Globus pallidus (tissue), 1 donor: ENCODE measurements at places on chromosomes 4 and X.

GRCh38 chr4:126431049-126431448 is 1116.3 kb downstream of the FAT4 start:
- no peak for DNase-seq

DNA sequence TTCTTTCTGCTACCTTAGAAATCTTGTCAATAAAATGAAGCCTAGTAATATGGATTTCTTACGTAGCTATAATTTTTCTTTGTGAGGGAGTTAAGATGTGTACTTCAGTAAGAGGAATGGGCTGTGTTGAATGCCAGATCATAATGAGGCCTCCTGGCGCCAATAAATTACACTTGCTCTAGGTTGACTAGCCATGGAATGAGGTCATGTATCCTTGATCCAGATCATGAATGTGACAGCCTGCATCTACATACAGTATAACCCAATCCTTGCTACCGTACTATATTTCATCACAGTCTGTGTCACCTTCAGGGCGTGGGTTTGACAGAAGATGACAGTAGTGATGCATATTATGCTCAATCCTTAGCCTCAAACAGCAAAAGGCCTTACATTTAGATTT is 36.2 kb downstream of the NHS start:
- no peak for DNase-seq

GRCh38 chr4:25632135-25632534 is 23.5 kb upstream of the SLC34A2 start:
- no peak for DNase-seq

- no peak for DNase-seq
These were observed 171.6 kb upstream of the MAP3K15 start for GRCh38 chrX:19686876-19687275.

DNA sequence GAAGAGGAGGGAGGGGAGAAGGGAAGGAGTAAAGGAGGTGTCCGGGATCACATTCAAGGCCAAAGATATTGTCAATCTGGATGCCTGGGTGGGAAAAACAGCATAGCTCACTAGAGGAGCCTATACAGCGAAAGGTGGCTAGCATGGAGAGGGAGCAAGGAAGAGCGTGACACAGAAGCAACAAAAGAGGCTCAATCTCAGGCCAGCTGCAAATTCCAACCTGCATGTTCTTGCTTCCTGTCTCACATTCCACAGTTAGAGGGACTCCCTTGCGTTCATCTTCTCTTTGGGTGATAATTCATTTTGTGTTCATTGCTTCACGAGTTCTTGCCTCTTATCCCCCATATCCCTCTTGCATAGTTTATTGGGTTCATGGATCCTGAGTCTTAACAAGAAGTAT is 3.0 kb upstream of the CLNK start:
- DNase-seq = no peak

DNA sequence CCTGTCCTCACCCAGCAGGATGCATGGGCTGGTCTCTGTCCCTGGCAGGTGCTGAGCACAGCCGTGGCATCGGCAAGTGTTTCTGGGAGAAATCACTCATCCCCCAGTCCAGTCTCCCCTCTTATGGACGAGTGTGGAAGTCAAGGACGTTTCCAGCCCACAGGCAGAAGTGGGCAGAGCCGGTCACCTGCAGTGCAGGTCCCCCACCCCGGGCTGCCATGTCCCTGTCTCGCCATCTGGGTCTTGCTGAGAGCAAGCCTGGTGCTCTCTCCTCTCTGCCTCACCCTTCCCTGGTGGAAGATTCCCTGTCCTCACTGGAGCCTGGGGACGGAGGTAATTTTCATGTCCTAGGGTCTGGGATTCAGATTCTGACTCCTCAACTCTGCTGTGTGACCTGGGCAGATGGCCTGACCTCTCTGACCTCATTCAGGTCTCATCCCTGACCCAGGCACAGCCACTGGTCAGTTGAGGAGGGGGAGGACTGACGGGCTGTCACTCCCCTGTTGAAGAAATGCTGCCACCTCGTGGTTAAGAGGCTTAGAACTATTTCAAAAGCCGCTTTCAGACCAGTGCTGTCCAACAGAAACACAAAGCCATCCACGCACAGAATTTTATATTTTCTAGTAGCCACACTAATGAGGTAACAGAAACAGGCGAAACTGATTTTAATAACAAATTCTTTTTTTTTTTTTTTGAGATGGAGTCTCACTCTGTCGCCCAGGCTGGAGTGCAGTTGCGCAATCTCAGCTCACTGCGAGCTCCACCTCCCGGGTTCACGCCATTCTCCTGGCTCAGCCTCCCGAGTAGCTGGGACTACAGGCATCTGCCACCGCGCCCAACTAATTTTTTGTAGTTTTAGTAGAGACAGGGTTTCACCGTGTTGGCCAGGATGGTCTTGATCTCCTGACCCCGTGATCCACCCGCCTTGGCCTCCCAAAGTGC is 1.8 kb downstream of the CPZ start:
- DNase-seq = peak; percentile 42

GRCh38 chr4:106301393-106302061 is 14.5 kb downstream of the TBCK start:
- no peak for DNase-seq

DNA sequence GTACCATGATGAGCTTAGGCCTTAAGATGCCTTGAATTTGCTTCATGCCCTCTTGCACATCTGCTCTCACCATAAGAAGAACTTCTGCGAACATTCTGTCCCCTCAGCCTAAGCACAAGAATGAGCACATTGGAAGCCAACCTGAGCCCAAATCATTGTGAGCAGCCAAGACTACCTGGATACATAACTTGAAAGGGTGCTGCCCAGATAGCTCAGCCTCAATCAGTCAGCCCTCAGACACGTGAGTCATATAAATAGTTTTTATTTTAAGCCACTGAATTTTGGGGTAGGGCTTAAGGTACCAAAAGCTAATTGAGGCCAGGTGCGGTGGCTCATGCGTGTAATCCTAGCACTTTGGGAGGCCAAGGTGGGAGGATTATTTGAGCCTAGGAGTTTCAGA is 27.5 kb upstream of the BBS12 start:
- no peak for DNase-seq

DNA sequence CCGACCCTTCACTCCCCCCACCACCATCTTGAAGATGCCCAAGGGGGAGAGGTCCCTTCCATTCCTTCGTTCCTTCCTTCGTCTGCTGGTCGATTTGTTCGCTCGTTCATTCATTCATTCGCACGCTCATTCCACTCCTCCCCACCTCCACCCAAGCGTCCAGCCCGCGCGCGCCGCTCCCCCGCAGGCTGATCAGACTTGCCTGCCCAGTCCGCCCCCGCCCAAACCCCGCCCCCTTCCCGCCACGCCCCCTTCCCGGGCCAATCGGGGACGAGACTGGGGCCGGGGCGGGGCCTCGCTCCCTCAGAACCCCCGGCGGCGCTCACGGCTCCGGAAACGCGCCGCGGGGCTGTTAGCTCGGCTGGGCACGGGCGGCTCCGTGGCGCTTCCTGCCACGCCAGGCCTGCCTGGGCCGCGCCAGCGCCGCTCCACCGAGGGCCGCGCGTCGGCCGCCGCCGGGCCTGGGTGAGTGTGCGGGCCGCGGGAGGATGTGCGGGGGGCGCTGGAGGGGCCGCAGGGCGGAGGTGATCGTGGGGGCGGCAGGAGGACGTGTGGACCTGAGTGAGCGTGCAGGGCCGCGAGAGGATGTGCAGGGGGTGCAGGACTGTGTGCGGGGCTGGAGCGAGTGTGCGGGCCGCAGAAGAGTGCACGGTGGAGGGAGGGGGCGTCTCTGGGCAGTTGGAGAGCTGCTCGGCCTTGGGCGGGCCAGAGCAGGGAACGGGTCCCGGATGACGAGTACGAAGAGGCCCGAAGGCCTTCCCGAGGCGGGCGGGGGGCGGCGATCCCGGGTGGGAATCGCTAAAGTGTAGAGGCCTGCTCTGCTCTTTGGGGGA is at the start of gene ZNF275:
TSS of gene ZNF275 (plus strand) at position 333 of the 833 bp plus-strand sequence. CDS start 2,527 bp downstream, outside the sequence.
- DNase-seq = peak; percentile 79

GRCh38 chrX:3711331-3711917 is 2.0 kb downstream of the PRKX start:
- DNase-seq = no peak

DNA sequence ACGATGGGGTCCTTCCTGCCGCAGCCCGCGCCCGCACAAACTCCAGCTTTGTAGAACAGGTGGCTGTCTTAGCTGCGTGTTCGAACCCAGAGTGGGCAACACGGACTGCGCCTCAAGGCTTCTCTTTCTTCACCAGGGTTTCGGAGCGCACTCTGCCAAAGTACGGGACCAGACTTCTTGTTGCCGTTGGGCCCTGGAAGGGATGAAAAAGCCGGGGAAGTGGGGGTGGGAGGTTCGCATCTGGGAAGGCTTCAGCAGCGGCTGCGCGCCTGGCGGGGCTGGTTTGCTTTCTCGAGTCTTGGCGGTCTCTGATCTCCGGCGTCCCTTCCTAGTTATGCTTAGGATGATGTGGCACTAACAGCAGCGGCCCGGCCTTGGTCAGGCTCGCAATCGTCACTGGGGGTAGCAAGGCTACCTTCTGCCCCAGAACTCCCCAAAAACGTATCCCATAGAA is 673 bp downstream of the PARM1 start:
- DNase-seq = peak; percentile 7

DNA sequence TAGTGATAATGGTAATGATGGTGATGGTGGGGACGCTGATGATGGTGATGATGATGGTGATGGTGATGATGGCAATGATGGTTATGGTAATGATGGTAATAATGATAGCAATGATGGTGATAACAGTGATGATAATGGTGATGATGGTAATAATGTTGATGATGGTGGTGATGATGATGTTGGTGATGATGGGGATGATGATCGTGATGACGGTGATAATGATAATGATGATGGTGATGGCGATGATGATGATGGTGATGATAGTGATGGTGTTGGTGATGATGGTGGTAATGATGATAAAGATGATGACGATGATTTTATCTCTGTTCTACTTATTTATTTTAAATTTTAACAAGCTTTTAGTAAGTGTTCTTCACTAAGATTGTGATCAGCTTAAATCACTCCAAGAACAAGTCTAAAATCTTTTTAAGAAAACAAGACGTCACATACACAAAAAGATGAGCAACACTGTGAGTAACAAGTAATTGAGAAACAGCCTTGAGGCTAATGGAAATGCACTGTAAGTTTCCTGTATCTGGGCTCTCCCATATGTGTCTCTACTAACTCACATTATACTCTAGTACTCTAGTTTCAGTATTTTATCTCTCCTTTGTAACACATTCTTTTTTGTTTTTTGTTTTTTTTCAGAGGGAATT is 480.2 kb upstream of the PRKX start:
- no peak for DNase-seq

- no peak for DNase-seq
These were observed 112.2 kb downstream of the AGTR2 start for GRCh38 chrX:116282751-116283150.

GRCh38 chr4:120703908-120704307 is 218.6 kb downstream of the PRDM5 start:
- DNase-seq = no peak

DNA sequence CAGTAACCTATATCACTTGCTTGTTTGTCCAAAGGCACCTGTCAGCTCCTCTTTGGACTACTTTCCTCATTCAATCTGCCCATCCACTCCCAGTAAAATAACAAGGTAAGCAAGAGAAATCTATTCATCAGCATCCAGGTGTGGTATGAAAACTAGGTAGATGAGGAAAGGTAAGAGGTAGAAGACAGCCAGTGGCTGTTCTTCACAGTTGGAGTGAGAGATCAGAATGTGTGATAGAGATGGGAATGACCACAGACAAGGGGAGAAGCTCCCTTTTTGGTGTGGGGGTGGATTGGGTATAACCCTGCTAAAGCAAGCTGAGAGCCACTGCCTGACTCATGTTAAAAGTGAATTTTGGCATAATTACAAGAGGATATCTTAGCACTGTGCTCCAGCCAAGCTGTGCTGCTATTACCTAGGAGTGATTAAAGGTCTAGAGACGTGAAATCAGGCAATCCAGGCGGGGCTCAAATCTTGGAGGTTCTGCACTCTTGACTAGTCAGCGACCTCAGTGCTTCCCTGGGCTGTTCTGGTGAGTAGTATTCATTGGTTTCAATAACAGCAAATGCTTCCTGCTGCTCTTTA is 28.1 kb upstream of the RASL11B start:
- no peak for DNase-seq

DNA sequence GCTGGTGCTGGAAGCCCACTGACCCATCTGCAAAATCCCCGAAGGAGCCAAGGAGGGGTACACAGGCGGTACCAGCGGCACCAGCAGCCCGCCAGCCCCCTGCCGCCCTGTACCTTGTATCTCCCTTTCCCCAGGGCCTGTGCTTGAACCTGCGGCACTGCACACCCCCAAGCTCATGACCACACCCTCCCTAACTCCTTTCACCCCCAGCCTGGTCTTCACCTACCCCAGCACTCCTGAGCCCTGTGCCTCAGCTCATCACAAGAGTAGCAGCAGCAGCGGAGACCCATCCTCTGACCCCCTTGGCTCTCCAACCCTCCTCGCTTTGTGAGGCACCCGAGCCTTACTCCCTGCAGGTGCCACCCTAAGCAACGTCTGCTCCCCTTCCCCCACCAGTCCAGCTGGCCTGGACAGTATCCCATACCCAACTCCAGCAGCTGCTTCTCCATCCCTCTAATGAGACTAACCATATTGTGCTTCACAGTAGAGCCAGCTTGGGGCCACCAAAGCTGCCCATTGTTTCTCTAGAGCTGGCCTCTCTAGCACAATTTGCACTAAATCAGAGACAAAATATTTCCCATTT is 94.9 kb downstream of the LARP1B start:
- peak; percentile 38 for DNase-seq

- DNase-seq = no peak
These were observed 138.0 kb upstream of the FAM9B start for GRCh38 chrX:9171841-9172463.

- DNase-seq = no peak
These were observed 44.3 kb upstream of the TBL1X start for GRCh38 chrX:9420275-9421265.

DNA sequence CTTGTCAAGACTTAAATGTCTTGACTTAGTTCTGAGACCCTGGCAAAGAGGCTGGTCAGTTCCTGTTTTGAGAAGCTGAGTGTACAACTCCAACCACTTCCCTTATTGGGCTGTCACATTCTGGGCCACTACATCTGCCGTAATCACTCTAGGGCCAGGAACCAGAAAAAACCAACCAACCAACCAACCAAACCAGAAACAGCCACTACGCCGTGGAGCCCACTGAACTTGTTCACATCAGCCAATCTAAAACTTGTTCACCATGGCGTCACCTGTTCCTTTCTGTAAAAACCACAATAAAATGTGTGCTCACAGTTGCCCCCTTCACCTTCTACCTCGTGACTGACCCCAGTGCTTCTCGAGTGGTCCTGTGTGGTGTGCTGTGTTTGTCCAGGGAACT is 107.3 kb downstream of the JADE1 start:
- DNase-seq = peak; percentile 66

DNA sequence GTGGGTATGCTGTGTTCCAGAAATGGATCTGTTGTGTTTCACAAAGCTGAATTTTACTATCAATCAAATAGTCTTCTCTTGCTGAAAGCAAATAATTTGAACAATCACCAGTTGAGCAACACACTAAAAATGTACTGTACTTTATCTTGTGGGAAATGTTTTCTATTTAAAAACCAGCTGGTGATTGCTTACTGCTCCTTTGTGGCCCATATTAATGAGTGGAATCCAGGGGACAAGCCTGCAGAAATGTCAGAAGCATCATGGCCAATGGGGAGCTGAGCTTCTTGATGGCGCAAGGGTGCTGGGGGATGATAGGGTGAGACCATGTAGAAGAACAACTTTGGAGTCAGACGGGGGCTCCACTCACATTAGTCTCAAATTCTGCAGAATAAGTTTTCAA is 346.2 kb downstream of the ARHGAP10 start:
- no peak for DNase-seq
